ENCODE measurements at places on chromosomes 11 and 22. TPM values are rescaled to one million over a fixed set of nuclear protein-coding genes. Genes with fewer than 3 reads are reported as not detected.
A peak's percentile ranks its signal among the peaks of the same experiment; 100 is the strongest.

RAB3IL1 gene
- total RNA-seq, result 0.31 TPM

APOL3 gene
- 0.85 TPM for total RNA-seq

RFPL1 gene
- total RNA-seq, result not detected

DNA sequence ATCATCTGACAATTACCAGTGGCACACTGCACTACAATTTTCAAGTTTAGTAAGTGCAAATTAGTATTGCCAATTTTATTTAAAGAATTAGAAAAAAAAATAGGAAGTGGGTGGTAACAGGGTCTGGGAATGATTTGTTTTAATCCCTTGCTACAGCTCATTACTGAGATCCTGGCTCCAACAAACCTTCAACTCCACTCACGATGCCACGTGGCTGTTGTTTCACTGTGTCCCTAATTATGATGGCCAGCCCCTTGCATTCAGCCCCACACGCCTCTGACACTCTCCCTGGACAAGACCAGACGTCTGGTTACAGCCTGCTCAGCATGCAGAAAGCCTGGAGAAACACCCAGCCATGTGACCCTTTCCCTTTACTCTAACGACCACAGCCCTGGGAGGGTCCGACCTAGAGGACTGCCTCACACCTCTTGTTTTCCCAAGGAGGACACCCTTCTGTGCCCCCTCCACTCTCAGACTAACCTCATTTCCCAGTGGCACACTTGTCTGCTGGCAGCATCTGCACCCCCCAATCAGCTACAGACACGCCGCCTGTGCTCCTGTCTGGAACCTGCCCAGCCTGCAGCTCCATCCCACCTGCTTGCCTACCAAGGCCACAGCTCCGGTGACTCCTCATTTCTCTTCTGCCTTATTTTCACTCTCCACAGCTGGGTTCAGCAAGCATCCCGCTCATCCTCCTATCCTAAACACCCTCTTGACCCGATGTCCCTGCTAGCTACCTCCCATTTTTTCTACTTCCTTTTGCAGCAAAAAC, 18.5 kb upstream of the SLC25A1 start:
- no peak for DNase-seq

- peak; percentile 32 for DNase-seq
These were observed 138.6 kb upstream of the ARHGAP20 start for GRCh38 chr11:110850846-110851245.

Measured in foreskin keratinocyte (primary cell).